ENCODE measurements at places on chromosomes 16 and 17.
A peak's percentile ranks its signal among the peaks of the same experiment; 100 is the strongest.

DNA sequence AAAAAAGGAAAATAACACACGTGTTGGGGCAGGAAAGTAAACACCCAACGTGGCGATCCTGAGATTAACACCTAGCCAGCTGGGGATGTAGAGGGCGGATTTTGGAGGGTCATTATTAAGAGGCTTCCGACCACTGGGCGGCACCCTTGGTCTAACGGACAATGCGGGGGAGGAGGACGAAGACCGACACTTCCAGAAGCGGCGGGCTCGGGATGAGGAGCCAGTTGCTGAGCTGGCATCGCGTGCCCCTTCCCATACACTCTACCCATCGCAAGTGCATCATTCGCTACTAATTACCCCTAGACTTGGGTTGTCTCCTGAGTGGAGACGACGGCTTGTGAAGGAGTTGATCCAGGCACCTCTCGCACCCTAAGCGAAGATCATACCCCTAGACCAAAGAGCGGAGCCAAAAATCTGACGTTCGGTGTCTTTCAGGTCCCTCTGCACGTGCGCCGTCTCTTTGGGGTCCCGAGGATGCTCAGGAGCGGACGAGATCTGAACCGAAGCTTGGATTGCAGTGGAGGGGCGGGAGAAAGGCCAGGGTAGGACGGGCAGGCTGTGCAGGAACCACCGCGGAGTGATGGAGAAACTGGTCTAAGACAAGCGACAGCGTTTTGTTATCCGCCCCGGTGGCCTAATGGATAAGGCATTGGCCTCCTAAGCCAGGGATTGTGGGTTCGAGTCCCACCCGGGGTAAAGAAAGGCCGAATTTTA, 17.6 kb downstream of the ZNF213 start:
- DNase-seq, result peak; percentile 25

DNA sequence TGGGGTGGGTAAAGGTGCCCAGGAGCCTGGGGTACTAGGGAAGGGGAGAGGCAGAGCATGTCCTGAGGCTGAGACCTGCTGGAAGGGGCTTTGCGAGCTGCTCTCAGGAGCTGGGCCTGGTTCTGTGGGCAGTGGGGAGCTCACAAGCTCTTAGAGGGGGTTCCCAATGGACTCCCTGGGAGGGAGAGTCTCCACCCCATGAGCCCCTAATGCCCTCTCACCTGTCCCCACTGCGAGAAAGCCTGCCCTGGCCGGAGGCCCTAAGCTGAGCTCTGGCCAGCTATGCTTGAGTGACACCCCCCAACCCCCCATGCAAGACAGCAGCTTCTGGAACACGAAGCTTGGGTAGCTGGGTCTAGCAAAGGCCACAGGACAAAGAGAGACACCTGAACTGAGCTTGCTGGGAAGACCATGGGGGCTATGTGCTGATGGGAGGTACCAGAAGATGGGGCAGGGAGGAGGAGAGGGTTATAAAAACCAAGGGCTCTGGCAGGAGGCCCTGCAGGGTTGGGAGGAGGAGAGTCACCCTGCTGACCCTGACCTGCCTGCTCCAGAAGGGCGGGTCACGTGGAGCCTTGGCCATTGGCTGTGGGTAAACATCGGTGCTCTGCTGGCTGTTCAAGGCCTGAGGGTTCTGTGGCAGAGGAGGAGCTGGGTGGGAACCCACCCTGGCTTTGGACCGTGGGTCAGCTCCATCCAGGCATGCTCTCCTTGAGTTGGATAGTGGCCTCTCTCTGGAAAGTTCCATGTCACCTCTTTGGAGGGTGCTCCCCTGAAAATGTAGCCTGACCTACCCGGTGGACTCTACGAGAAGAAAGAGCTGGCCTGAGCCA, 106.7 kb downstream of the RAB11FIP4 start:
- no peak for DNase-seq

DNA sequence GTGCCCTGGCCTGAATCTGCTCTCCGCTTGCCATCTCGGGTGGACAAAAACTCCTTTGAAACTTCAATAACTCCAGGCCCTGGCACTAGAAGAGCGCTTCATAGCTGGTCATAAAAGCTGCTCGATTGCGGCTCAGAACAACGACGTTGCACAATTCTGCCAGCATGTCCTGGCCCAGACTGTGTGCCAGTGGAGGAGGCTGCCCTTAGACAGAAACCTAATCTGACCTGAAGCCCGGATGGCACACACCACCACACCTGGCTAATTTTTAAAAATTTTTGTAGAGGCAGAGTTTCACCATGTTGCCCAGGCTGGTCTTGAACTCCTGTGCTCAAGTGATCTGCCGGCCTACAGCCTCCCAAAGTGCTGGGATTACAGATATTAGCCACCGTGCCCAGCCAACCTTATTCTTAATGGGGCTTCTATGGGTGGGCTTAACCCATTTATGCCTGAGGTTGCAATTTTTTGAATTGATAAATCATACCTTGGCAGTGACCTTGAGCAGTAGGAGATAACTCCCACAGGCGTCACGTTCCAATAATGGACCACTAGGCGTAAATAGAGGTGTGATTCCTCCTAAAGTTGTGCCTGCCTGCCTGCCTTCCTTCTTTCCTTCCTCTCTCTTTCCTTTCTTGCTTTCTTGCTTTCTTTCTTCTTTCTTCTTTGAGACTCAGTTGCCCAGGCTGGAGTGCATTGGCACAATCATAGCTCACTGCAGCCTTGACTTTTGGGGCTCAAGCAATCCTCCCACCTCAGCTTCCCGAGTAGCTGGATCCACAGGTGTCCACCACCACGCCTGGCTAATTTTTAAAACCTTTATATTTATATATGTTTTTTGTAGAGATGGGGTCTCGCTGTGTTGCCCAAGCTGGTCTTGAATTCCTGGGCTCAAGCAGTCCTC, 1.1 kb upstream of the PPL start:
- no peak for DNase-seq

- no peak for DNase-seq
Observed at GRCh38 chr16:49854188-49854795, 1.6 kb downstream of the ZNF423 start.

DNA sequence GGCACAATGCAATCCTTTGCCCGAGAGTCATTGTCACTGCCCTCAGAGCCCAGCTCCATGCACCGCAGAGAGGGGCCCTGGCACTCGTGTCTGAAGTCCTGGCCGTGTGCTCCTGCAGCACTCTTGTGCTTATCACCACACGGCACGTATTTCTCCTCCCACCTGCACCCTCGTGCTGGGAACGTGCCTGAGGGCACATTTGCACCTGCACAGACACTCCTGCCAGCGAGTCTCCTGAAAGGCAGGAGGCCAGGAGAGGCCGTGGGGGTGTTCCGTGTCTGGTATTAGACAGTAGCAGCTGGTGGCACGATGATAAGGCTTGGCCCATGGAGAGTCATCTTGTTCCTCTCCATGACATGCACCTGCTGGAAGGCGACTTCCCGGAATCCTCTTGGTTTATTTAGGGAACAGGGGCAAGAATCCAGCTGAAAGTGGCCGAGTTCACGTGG, 3.4 kb upstream of the ACSF3 start:
- no peak for DNase-seq

DNA sequence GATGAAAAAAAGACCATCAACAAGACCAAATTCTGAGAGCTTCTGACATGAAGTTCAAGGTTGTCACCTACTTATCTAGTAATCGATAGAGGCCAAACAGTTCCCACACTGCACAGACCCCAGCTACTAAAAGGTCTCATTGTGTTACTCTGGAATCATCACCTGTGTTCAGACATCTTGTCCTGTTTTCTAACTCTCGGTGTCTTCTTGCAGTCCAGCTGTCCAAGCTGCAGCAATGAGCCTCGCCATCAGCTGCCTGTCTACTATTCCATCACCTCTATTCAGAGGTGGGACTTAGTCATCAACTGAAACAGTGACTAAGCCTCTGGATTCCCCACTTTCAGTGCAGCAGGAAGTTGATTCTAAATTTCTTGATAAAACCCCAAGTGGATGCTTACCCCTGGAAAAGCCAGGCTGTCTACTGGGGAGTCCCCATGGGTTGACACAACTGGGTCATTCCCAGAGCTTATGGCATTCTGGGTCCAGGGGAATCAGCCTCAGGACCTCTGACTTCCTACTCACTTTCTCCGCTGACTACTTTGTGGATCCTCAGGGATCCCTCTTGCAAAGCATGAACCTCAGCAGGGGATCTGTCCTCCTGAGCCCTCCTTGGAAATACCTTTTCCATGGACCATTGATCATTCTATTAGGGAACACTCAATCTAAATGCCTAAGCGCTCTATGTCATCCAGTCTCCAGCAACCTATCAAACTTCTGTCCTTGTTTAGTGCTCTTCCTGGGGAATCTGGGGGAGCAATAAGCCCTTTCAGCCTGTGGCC, 46.5 kb downstream of the HNF1B start:
- no peak for DNase-seq

- DNase-seq, result no peak
Observed at GRCh38 chr17:32859857-32860525, 16.9 kb downstream of the MYO1D start.

- no peak for DNase-seq
Observed at GRCh38 chr16:8623634-8624033, 2.1 kb downstream of the METTL22 start.

DNA sequence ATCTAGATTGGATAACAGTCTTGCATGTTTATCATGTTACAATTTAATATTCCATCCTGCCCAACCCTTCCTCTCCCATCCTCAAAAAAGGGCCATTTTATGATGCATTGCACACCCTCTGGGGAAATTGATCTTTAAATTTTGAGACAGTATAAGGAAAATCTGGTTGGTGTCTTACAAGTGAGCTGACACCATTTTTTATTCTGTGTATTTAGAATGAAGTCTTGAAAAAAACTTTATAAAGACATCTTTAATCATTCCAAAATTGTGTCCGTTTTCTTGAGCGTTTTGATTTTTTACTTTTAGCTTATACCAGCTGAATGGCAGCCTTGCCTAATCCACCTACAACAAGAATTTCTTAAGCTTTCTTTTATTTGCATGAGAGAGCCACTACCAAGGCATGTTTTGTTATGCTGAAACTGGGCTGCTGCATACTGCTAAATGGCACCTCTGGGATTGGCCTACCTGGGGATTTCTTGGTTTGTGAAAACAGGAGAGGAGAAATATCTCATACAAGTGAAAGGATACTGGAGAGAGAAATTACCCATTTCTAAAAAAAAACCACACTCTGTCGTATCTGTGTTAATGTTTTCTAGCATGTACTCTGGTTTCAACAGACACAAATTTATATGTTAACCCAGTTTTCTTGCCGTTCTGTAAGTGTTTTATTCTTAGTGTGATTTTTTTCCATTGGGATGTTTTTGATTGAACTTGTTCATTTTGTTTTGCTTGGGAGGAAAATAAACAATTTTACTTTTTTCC, 52.2 kb downstream of the TUBD1 start:
- no peak for DNase-seq

GRCh38 chr16:81238296-81239011, at the start of gene BCO1:
TSS of gene BCO1 (plus strand) at chr16:81238689. CDS start at chr16:81238909, 220 bp downstream.
- no peak for DNase-seq

GRCh38 chr16:50121278-50121677, 31.8 kb upstream of the TENT4B start:
- no peak for DNase-seq

DNA sequence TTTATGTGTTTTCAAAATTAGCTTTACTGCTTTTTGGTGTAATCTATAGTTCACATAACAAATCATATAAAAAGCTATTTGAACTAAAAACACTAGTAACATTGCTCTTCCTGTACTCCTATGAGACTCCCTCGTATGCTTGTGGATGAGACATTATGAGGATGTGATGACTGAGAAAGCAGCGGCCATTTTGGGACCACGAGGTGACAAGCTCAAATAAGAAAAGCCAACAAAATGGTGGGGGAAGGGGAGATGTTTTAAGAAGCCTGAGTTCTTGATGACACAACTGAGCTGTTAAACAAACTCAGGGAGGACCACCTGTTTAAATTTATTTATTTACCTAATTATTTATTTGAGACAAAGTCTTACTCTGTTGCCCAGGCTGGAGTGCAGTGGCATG, 4.5 kb downstream of the CCL18 start:
- DNase-seq, result no peak

- DNase-seq, result no peak
Observed at GRCh38 chr16:787978-788398, at the start of gene RPUSD1. TSS of gene RPUSD1 (minus strand) at chr16:788381. CDS start at chr16:787737, 644 bp downstream.

- DNase-seq, result no peak
Observed at GRCh38 chr17:4645642-4646041, 4.2 kb upstream of the ALOX15 start.

GRCh38 chr17:4777969-4778760, 6.5 kb downstream of the TM4SF5 start:
- DNase-seq, result no peak

DNA sequence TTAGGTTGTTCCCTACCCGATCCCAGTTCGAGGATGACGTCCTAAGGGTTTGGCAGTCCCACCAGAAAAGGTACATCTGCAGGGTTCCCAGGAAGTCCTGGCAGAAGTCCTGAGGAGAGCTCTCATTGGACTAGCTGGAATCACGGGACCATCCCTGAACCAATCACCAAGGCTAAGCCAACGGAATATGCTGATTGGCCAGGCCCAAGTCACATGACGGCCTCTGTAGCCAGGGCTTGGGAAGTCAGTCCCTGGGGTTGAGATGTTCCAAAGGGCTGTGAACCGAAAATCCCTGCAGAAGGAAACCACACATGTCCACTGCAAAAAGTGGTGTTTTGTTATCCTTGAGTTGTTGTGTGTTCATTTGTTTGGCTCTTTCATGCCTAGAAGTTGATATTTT, 68.2 kb upstream of the ZNF423 start:
- no peak for DNase-seq

DNA sequence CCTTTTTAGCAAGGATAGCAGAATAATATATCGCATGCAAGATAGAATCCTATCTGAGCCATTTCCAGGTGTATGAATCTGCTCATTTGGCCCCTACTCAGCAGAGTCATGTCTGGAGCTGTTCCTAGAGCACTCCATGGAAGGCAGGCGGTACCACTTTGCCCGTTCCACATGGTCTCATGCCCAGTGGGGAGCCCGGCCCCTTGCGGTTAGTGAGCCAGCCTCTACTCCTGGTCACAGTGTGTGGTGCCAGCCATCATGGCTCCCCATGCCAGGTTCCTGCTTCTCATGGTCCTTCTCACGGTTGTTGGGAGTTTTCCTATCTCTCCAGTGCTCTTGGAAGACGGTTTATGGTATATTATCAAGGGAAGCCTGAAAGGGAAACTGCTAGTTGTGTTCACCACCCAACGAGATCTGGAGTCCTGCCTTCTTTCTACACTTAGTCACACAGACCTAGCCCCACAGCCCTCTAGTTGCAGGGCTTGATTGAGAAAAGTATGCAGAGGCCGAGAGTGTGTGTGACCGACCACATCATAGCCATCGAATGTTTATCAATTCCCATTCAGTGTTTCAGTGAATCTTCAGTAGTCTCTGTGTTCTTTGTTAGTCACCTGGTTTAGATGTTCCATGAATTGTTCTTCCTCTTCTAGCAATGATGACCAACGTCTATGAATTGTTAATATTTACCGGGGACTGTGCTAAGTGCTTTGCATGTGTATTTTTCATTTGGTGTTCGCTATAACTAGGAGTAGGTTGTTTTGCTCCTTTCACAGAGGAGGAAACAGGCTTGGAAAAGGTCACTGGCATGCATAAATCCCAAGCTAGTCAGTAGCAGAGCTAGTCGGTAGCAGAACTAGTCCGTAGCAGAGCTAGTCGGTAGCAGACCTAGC, 9.6 kb downstream of the JPT2 start:
- no peak for DNase-seq

DNA sequence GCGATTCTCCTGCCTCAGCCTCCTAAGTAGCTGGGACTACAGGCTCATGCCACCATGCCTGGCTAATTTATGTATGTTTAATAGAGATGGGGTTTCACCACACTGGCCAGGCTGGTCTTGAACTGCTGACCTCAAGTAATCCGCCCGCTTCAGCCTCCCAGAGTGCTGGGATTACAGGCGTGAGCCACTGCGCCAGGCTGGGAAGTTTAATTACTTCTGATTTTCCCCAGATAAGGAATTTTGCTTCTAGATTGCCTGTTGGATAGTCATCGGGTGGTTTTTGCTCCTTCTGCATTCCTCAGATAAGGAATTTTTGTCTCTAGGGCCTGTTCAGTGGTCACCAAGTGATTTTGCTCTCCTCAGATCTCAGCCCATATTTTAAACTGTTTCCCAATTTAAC, 112.5 kb downstream of the MAP2K4 start:
- no peak for DNase-seq
